IMR-90 (cell line): ENCODE measurements at places on chromosomes 4 and X.

- DNase-seq = no peak
Observed at GRCh38 chr4:65960751-65961150, 290.5 kb upstream of the EPHA5 start.

DNA sequence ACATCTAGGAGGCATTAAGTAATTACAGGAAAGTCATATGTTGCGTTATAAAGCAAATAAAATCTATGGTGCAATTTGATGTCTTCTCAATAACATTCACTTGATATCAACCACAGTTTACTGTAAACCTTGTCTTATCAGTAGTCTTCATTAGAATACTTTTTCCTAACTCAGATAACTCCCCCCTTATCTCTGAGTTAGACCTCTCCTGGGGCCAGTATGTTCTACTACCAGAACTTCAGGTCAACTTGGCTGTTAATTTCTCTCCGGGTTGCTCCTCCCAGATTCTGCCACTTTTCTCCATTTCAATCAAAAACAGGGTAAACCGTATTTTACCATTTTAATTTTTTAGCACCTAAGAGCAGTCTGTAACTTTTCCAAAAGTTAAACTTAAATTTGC, 50.0 kb downstream of the KDR start:
- DNase-seq = no peak

- no peak for DNase-seq
Observed at GRCh38 chrX:124212622-124213021, 119.8 kb upstream of the TEX13D start.

DNA sequence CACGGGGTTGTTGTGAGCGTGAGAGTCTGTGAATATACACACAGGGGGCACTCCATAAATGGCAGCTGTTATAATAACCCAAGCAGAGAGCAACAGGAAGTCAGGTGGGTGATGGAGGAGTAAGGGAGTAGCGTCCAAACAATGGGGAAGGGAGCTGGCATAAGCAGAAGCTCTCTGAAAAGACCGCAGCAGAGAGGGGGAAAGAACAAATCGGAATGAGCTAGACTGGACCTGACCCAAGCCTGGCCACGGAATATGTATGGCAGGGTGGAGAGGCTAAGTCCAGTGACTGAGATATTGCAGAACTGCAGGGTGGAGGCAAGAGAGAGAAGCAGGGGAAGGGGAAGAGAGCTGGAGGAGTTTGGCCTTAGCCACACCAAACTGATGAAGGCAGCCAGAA, 6.5 kb upstream of the GJB1 start:
- no peak for DNase-seq

DNA sequence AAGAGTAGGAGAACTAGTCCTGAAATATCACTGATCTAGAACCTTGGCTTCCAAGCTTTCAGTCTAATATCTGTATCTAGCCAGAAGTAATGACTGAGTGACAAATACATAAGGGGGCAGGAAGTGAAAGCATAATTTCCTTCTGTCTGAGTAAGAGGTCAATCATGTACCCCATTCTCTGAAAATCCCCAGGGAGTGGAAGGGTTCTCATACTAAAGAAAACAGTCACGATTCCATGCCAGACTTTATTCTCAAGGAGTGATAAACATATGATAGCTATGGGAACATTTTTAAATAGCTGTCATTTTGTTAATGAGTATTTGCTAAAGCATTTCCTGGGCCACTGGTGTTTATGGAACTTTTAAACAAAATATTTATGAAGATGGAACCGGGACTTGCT, 308.5 kb downstream of the ARHGAP24 start:
- DNase-seq = peak; percentile 90

- DNase-seq = no peak
Observed at GRCh38 chr4:84177831-84178542, 321.1 kb downstream of the NKX6-1 start.

DNA sequence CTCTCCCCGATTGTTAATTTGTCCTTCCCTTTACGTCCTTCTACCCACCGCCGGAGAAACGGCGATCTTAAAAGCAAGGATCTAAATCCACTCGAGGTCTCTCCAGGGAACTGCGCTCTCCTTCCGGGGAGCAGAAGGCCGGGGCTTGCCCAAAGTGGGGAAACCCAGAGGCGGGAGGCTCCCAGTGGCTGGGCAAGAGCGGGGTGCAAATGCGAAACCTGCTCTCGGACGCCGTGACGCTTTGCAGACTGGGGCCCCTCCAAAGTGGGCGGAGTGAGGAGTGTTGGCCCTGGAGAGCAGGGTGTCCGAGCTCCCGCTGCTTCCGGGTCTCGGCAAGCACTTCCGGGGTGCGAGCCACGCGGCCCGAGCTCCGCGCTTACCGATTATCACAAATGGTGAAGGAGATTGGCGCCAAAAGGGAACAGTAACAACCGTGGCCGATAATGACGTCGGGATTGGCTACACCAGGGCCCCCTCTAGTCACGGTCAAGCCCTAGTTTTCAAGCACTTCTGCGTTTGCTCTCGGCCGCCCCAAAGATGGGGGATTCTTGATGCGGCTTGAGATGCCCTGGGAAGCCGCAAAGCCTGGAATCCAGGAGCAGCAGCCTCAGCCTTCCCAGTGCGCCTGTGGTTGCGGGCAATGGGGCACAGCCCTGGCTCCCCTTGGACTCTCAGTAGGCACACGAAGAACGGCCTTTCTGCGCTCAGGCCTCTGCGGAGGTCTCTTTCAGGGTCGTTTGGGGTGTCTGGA, 29.0 kb downstream of the HAND2 start:
- no peak for DNase-seq

- DNase-seq = no peak
Observed at GRCh38 chr4:9825049-9825448, 43.6 kb downstream of the DRD5 start.

- no peak for DNase-seq
Observed at GRCh38 chr4:115834441-115834840, 721.0 kb upstream of the NDST4 start.

GRCh38 chr4:87500092-87500462, 29.1 kb downstream of the SPARCL1 start:
- DNase-seq = no peak

DNA sequence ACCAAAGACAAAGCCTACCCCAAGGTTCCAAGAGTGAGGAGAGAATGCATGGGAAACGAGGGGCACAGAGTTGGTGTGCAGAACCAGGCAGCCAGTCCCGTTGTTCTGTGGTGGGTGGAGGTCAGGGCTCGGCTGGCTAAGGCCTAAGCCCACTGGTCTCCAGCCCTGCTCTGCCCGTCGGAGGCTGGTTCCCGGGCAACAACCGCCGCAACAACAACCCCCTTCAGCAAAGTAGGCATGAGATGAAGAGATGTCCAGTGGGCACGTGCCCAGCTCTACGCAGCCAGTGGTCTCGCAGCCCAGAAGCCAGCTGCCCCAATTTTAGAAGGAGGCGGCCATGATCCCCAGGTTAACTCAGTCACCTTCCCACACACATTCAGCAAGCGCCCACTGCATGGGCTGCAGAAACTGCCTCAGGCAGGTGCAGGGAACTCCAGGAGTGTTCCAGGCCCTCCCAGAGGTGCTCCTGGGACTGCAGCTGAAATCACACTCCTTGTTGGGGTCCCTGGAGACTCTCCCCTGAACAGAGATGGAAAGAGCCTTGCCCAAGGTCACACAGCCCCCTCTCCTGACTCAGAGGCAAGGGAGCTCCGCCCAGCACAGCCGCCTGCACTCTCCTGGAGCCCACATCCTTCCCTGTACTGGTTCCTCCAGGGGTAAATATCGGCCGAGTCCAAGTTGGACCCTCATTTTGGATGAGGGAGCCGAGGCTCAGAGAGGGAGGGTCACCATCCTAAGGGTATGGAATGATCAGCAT, 25.4 kb upstream of the HTRA3 start:
- DNase-seq = no peak

DNA sequence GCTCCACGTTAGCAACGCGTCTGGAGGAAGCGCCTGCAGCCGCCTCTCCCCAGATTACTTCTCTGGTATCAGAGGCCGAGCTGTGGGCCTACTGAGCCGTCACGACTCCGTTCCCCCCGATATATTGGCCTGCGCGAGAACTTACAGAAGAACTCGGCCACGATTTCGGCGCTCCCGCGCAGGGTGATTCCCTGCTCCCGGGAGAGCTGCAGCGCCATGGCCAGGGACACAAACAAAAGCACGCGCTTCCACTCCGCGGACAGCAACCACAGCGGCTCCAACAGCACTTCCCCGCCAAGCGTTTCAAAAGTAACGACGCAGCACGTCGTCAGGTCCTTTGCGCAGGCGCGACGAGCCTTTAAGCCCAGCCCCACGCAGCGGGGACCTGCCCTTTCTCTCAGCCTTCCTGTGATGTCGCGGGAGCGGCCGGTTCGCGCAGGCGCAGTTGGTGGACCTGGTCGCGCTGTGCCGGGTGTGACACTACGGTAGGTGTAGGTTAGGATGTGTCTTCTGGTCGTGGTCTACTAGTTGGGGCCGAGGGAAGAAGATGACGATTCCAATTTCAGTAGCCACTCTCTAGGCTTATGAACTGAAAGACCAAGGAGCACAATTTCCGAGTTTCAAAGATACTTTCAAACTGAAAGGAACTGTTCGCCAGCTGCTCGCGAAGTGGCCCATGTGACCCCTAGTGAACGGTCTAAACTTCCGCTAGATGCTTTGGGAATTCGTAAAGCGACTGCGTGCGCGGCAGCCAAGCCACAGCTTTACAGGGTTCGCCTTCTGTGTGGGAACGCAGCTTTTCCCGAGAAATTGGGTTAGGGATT, at the start of gene MAD2L1:
Gene MAD2L1 (minus strand): TSS at position 332 of the 824 bp plus-strand sequence. CDS start 114 bp downstream, at position 218.
- peak; percentile 98 for DNase-seq

DNA sequence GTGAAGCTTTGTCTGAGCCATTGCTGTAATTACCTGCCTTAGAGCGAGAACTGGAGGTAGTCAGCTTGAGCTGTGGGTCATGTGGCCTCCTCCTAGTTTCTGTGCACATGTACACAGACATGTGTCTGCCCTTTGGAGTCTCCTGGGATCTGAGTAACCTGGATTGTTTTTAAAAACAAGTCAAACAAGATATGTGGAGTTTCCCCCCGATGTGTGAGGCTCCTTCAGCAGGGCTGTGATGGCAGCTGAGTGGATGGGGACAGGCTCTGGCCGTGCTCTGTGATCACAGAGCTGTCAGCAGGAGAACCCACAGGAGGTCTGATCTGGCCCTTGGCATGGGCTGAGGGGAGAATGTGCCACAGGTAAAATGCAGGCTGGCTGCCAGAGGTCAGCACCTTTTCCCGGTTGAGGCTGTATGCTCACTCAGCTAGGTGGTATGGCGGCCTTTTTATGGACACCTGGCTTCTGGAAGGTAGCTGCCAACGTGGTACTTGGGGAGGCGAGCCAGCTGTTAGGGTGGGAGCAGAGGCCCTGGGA, 38.4 kb downstream of the NOP14 start:
- DNase-seq = no peak

- no peak for DNase-seq
Observed at GRCh38 chr4:118276580-118276979, 76.2 kb downstream of the PRSS12 start.

DNA sequence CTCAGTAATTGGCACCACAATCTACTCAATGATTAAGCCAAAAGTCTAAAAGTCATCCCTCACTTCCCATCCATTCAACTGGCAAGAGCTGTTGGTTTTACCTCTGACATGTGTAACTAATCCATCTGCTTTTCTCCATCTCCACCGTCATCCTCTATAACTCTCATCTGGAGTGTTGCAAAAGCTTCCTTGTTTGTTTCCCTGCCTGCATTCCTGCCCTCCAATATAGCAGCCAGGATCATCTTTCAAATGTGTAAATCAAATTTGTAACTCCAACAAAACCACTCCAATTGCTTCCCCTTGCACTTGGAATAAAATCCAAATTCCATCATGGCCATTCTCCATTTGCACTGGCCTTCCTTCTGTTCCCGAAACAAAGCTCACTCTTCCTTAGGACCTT, 4.3 kb upstream of the PLAC8 start:
- no peak for DNase-seq

- no peak for DNase-seq
Observed at GRCh38 chr4:128986908-128987307, 106.4 kb downstream of the SCLT1 start.

DNA sequence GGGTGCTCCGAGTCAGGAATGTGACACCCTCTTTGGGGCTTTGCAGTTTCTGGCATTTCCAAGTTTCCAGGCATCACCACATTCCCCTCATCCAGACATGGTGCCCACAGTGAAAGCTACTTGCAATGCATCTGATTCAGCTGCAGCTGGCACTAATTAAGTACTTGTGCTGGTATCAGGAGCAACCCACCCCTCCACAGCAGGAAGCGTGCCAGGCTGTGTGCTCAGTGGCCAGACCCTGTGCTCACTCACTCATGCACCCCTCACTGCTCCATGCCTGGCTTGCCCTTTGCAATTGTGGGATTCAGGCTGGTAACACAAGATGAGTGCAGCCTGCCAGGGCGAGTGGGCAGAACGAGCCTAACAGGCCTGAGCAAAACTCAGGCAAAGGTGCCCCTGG, 271.2 kb downstream of the EPHA5 start:
- DNase-seq = no peak

- no peak for DNase-seq
Observed at GRCh38 chr4:38715050-38715449, 51.1 kb downstream of the KLF3 start.

GRCh38 chr4:52317361-52317879, 266.3 kb downstream of the SPATA18 start:
- no peak for DNase-seq

- peak; percentile 75 for DNase-seq
Observed at GRCh38 chr4:88158489-88159228, at the start of gene ABCG2. Gene ABCG2, minus strand, starts transcription at chr4:88158639. Its CDS starts 18,644 bp downstream, at chr4:88139995.

DNA sequence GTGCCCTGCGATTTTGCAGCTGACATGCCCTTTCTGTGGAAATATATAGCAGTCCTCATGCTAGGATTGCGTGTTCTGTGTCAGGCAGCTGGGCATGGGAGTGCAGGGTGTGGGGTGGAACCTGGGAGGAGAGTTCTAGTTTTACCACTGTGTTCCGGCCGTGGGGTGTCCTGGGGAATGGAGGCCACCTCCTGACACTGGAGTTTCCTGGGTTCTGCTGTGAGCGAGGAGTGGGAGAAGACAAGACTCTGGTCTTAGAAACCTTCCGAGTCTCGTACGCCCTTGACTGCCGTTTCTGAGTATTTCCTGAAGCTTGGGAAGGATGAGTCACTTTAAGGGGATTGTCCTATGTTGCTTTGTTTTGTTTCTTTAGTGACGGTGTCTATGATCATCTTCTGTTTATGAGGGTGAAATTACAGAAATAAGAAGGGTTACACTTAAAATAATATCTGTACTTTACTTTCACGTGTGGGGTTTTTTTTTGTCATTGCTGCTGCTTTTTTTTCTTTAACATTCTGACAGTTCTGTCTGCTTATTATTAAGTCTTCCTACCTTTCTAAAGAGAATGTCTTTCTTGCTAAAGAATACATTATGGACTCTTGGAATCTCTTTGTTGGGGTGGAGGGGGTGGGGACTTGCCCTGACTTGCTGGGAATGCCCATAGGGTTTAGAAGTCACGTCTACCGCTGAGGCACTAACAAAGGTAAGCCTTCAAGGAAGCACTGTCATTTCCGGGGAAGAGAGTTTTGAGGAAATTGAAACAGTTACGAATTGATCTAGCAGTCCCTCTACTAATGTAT, 19.1 kb downstream of the CD99 start:
- DNase-seq = peak; percentile 88

DNA sequence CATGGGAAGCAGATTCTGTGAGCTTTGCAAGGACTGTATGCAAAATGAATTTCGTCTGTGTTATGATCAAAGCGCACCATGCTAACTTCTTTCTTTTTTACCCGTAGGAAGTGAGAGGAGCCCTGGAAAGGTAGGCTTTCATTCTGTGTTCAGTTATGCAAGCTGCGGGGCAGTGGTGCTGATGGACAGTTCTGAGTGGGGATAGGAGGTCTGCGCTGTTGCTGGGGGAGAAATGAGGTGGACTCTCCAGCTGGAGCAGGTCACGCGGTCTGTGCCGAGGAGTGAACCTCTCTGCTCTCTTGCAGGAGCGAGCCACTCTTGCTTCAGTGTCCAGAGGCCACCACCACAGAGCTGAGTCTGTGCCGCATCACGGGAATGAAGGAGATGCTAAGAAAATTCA, 4.5 kb downstream of the TRIML1 start:
- no peak for DNase-seq
